D721Med (cell line): ENCODE measurements at places on chromosomes 1 and 21.

DNA sequence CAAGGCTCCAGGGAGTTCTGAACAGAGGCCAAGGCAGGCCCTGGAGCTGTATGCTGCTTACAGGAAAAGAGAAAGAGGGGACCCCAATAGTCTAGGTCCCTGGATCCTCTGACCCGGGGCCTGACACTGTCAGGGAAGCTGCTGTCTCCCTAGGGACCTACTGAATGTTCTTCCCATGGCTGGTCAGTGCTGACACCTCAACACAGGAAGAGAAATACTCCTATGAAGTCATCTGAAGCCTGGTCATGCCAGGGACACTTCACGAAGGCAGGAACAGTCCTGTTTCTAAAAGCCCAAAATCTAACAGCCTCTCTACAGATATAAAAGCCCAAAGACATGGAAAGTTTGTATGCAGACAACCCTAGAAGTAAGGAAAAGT lies 1.7 kb upstream of the LAD1 start:
- no peak for DNase-seq

DNA sequence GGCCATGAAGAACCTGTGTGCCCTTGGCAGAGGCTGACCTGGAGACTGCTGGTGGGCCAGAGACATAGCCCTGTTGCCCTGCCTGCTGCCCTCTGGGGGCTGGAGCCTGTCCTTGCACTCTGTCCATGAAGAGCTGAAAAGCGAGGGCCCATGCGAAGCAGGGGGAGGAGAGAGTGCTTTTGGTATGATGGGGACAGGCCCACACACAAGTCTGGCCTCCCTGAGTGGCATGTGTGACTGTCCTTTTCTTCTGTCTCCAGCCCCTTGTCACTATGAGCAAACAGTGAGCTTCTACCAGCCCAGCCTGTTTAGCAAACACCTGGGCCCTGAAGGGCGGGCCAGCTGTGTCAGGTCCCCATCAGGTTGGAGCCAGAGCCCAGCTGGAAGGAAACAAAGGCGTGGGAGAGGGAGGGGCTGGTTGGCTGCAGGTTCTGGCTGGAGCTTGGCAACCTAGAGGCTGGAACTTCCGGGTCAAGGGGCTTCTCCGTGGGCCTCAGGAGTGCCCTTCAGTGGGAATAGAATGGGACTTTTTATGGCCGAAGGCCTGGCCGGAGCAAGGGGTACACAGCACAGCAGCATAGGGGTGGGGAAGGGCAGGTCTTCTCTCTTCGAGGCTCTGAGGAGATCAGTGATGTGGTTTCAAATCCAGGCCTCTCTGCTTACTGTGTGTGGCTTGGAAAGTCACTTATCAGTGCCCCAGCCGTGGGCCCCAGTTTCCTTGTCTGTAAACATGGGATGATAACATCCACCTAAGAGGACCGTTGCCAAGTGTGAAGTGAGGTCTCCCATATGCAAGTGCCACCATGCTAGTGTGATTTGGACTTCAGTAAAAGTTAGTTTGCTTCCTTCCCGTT lies 14.3 kb downstream of the QSOX1 start:
- DNase-seq = no peak

- DNase-seq = no peak
Measured at GRCh38 chr1:206982216-206982615, 12.0 kb upstream of the FCAMR start.

DNA sequence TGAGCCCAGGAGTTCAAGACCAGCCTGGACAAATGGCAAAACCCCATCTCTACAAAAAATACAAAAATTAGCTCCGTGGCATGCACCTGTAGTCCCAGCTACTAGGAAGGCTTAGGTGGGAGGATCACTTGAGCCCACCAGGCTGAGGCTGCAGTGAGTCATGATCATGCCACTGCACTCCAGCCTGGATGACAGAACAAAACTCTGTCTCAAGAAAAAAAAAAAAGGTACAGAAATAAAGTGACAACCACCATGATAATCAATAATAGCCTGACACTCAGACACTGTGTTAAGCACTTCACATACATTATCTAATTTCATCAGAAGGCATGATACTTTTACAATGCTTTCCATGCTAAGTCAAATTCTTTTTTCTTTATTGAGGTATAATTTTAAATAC lies 53.1 kb downstream of the ST7L start:
- DNase-seq = no peak

DNA sequence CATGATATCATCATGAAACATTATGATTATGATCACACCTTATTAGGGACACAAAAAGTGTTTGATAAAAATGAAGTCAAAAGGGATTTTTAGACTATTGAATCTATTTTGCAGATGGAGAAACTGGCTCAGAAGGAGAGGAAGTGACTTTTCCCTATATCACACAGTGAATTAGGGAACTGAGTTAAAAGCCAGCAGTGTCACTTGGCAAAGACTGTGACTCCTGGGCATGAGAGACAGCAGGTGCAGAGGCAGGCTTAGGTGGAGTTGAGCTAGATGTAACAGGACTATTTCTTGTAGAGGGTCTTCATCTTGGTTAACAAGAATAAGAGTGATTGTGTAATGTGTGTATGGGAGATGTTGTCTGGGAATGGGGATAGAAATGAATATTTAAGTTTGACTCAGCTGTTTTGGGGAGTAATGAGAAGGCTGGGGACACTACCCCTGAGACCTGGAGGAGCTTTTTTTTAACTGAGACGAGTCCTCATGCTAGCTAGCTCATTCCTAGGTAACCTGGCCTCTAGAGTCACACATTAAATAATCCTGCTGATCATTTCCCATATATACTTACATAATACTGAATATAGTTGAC lies 1.0 kb upstream of the CD84 start:
- DNase-seq = no peak

DNA sequence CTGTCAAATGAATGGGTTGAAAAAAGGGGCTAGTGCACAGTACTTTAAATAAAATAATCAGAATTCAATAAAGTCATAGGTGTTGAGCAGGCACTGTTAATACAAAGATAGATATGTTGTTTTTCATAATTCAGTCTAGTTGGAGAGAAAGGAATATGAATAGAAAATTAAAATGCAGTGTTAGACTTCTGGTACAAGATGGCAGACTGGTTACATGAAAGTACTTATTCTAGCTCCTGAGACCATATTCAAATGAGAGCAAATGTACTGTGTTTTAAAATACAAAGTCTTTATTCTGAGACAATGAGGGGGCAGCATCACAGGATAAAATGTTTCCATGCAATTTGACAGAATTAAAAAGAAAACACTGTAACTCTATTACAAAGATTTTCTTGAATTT lies 542.1 kb downstream of the COL11A1 start:
- DNase-seq = no peak

DNA sequence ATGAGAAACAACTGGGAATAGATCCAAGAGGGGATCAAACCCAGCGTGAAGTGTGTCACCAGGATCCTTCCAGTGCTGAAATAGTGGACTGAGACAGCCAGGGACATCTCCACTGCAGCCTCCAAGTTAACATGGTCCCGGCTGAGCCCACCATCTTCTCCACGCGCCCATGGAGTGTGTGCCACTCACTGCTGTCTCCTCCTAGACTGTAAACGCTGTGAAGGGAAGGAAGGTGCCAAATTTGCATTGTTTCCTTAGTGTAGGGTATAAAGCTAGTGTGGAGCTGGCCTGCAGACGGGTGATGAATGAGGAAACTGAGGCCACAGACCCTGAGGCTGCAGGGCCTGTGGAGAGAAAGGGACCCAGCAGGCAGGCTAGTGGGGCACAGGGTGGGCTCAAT lies 183.6 kb downstream of the FOXD2 start:
- DNase-seq = no peak

GRCh38 chr1:178411756-178412399 lies 84.9 kb downstream of the CLEC20A start:
- no peak for DNase-seq

GRCh38 chr1:178238722-178239510 lies 145.0 kb downstream of the RASAL2 start:
- no peak for DNase-seq

DNA sequence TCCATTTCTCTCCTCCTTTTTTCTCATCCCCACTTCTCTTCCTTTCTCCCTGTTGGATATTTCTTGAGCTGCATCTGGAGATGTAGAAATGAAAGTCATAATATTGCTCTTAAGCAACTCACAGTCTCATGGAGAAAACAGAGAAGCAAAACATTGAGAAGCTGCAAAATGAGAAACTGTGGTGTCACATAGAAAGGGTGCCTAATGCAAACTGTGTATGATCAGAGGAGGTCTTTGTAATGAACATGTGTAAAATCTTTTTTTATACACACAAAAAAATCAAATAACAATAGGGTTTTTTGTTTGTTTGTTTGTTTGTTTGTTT lies 11.8 kb upstream of the SLAMF7 start:
- DNase-seq = no peak
